ENCODE measurements at places on chromosomes 7 and 10. TPM values are rescaled to one million over a fixed set of nuclear protein-coding genes. Genes with fewer than 3 reads are reported as not detected.

Gene PIP
- total RNA-seq: not detected

Gene RAPGEF5
- 0.06 TPM for total RNA-seq

Gene CFAP69
- total RNA-seq: 1.6 TPM

- DNase-seq: peak; percentile 78
Observed at GRCh38 chr10:100009793-100010676, at the start of gene DNMBP. Gene DNMBP (minus strand): TSS chr10:100009947. CDS start chr10:99972124, 37,823 bp downstream.

All from LHCN-M2 (cell line).